ENCODE measurements at places on chromosomes 2 and 18. TPM values are rescaled to one million over a fixed set of nuclear protein-coding genes. Genes with fewer than 3 reads are reported as not detected.

EVA1A gene
- 59.7 TPM for total RNA-seq

DNA sequence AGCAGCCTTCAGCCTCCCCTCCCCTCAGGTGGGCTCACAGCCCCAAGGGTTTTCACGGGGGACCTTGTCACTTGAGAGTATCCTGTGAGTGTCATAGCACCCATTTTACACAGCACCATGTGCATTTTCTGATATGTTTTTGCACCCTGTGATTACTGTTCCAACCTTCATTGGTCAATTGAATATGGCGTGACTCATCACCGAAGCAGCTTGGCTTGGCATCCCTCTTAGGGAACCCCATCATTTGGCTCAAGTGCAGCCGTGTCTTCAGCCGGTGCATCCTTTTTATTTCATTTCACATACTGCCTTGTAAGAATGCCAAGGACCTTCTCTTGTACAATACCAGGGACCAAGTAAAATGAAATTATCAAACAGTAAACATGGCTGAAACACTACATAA is 57.6 kb downstream of the NPAS2 start:
- H3K4me3 ChIP-seq, result no peak overlapping the region
- H3K27ac ChIP-seq, result peak overlapping the region; percentile 90
- H3K4me1 ChIP-seq, result peaks cover 63% of the 10 kb centered on the region
- no peaks in the 10 kb centered on the region for H3K36me3 ChIP-seq
- peak; percentile 48 for DNase-seq
- no peaks in the 10 kb centered on the region for H3K27me3 ChIP-seq

- no peak overlapping the region for H3K4me3 ChIP-seq
- no peaks in the 10 kb centered on the region for H3K4me1 ChIP-seq
- no peak overlapping the region for H3K27ac ChIP-seq
- no peaks in the 10 kb centered on the region for H3K27me3 ChIP-seq
- DNase-seq, result no peak
Measured at GRCh38 chr2:7625392-7626138, 708.4 kb downstream of the RNF144A start.

DPP10 gene
- total RNA-seq, result not detected

SERPINB2 gene
- 0.24 TPM for total RNA-seq

ACKR3 gene
- total RNA-seq, result 24.0 TPM

GAREM2 gene
- total RNA-seq, result 4.5 TPM

GPR155 gene
- 1.7 TPM for total RNA-seq

DNA sequence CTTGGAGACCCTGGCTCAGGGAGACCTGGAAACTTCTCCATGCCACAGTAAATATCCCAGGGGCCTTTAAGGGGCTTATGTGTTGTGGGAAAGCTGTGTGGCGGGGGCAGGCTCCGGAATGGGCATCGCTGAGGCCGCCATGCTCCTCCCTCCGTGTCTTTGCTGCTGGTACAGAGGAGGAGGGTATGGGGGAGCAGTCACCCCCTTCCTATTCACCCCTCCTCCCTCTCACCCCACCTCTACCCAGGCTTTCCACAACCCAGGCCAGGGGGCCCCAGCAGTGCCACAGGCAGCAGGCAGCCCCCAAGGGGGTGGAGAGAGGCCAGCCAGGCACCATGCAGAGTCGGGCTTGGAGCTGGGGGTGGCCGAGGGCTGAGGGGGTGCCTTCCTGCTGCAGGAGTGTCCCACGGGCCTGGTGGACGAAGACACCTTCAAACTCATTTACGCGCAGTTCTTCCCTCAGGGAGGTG is 28.0 kb upstream of the FAHD2A start:
- H3K4me1 ChIP-seq, result no peaks in the 10 kb centered on the region
- no peak overlapping the region for H3K27ac ChIP-seq
- no peaks in the 10 kb centered on the region for H3K36me3 ChIP-seq
- no peaks in the 10 kb centered on the region for H3K27me3 ChIP-seq
- no peak overlapping the region for H3K4me3 ChIP-seq

DNA sequence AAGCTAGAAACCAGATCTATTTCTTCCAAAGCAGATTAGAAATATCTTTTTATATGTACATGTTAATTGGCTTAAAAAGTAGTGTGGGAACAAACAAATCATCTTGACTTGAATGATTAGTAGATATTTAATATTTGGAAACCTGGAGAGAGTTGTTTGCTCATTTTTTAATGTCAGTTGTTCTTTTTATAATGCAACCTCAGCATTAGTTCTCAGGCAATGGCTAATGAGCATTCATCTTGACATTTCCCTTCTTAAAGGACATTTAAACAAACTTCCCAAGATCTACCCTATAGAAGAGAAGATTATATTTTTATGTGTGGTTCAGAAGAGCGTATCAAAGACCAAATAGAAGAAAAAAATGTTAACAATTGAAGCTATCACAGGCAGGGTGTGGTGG is 334.0 kb downstream of the CTNNA2 start:
- H3K4me3 ChIP-seq, result no peak overlapping the region
- H3K36me3 ChIP-seq, result no peaks in the 10 kb centered on the region
- no peaks in the 10 kb centered on the region for H3K4me1 ChIP-seq
- no peak overlapping the region for H3K27ac ChIP-seq
- H3K27me3 ChIP-seq, result no peaks in the 10 kb centered on the region

- no peak overlapping the region for H3K4me3 ChIP-seq
- no peaks in the 10 kb centered on the region for H3K27me3 ChIP-seq
- no peaks in the 10 kb centered on the region for H3K4me1 ChIP-seq
- no peaks in the 10 kb centered on the region for H3K36me3 ChIP-seq
- no peak for DNase-seq
Measured at GRCh38 chr2:1910592-1911246, 166.4 kb upstream of the PXDN start.

DNA sequence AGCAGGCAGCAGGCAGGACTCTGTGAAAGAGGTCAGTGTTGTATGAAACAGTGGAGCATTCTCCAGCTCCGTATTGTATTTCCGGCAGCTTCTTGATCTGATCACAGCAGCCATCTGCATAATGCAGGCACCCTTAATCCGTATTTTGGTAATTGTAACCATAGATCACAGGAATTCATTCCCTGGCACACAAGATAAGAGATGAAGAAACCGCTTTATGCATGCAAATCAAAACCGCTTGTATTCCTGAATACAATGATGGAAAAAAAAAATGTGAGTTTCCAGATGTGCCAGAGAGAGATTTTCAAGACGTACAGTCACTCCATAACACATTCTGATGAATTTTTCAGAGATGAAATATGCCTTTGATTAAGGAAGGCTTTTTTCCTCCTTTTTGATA is 221.3 kb downstream of the ACKR3 start:
- peaks cover 12% of the 10 kb centered on the region for H3K27me3 ChIP-seq
- H3K4me3 ChIP-seq, result no peak overlapping the region
- no peaks in the 10 kb centered on the region for H3K4me1 ChIP-seq
- no peak for DNase-seq

Measured in endothelial cell of umbilical vein (primary cell).